ENCODE measurements at places on chromosomes 7 and 10.

- DNase-seq: no peak
Observed at GRCh38 chr10:21053953-21054690, 157.0 kb upstream of the NEBL start.

DNA sequence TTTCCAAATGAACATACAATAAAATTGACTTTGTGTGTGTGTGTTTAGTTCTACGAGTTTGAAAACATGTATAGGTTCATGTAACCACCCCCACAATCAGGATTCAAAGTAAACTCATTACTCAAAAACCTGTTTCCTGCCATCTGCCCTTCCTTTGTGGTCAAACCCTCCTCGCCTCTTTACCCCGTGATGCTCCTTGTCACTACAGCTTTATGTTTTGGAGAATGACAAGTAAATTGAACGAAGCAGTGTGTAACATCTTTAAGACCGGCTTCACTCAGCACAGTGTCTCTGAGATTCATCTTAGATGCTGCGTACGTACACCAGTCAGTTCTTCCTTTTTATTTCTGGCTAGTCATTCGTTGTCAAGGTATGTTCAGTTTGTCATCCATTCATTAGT is 54.6 kb upstream of the MKI67 start:
- DNase-seq: no peak

GRCh38 chr7:118218413-118219156 is 5.9 kb upstream of the ANKRD7 start:
- DNase-seq: no peak

GRCh38 chr7:121079425-121080169 is 91.1 kb downstream of the CPED1 start:
- no peak for DNase-seq

DNA sequence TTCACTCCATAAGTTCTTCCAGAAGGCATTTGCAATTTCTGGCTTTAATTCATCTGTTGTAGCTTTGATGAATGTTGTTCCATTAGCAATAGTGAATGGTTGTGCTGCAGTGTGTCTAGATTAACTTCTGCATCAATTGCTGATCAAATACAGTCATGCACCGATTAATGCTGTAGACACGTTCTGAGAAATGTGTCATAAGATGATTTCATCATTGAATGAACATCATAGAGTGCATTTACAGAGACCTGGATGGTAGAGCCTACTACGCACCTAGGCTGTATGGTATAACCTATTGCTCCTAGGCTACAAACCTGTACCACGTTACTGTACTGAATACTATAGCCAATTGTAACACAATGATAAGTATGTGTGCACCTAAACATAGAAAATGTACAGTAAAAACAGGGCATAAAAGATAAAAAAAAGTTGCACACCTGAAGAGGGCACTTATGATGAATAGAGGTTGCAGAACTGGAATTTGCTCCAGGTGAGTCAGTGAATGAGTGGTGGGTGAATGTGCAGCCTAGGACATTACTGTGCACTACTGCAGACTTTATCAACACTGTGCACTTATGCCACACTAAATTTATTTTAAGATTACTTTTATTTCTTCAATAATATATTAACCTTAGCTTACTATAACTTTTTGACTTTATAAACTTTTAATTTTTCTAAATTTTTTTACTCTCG is 170.7 kb downstream of the HERPUD2 start:
- no peak for DNase-seq

GRCh38 chr10:18144396-18144795 is 4.2 kb downstream of the CACNB2 start:
- DNase-seq: no peak
